ENCODE measurements at places on chromosomes 2 and 18. TPM values are rescaled to one million over a fixed set of nuclear protein-coding genes. Genes with fewer than 3 reads are reported as not detected.

DNA sequence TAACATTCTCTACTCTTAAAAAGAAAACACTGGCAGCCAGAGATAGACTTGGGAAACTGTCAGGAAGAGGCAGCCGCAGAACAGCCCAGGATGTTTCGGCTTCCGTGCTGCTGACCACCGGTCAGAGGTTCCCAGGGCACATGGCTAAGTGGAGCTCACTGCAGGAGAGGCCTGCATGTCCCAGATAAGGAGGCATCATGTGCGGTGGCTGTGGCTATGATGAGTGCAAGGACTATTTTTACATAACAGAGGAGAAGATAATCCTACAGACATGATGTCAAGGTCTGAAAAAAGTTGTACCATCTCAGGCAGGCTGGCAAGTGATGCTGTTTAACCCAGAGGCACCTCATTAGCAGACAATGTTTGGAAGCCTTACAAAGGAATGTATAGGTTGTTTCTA lies 252.3 kb downstream of the CYRIA start:
- DNase-seq: no peak
- no peak overlapping the region for H3K4me3 ChIP-seq
- H3K27me3 ChIP-seq: no peaks in the 10 kb centered on the region
- no peaks in the 10 kb centered on the region for H3K36me3 ChIP-seq

DNA sequence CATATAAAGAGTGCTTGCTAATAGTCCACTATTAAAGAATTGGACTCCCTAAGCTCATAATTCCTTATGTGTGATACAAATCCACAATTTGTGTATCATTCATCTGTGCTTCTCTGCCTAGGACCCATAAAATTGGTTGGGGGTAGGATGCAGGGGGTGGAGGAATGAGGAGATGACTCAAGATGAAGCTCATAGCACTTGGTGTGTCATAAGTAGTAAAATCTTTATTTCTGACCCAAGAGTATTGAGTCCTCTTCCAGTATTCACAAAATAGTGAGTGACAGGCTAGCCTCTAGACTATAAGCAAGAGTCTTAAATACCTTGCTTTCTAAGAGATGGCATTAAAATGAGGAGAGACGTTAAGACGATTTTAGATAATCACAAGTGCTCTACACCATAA lies 390.9 kb upstream of the CDH19 start:
- no peak overlapping the region for H3K27ac ChIP-seq
- no peaks in the 10 kb centered on the region for H3K27me3 ChIP-seq
- DNase-seq: no peak
- H3K36me3 ChIP-seq: no peaks in the 10 kb centered on the region

CACNB4 gene
- 5.6 TPM for total RNA-seq

GRCh38 chr2:215332872-215333595 lies 21.2 kb downstream of the ATIC start:
- H3K27ac ChIP-seq: no peak overlapping the region
- DNase-seq: no peak
- no peaks in the 10 kb centered on the region for H3K27me3 ChIP-seq
- H3K36me3 ChIP-seq: peaks cover 50% of the 10 kb centered on the region
- no peak overlapping the region for H3K4me3 ChIP-seq
- peaks cover 10% of the 10 kb centered on the region for H3K4me1 ChIP-seq

GRCh38 chr2:138018866-138019688 lies 54.8 kb downstream of the HNMT start:
- H3K27me3 ChIP-seq: no peaks in the 10 kb centered on the region
- no peak overlapping the region for H3K27ac ChIP-seq
- H3K4me1 ChIP-seq: peaks cover 23% of the 10 kb centered on the region
- no peak for DNase-seq
- no peak overlapping the region for H3K4me3 ChIP-seq

GRCh38 chr2:202564226-202564625 lies 70.5 kb upstream of the FAM117B start:
- no peak overlapping the region for H3K4me3 ChIP-seq
- H3K4me1 ChIP-seq: no peaks in the 10 kb centered on the region
- H3K27ac ChIP-seq: no peak overlapping the region

XIRP2 gene
- 0.19 TPM for total RNA-seq

All from type B pancreatic cell (in vitro differentiated cells).